ENCODE measurements at places on chromosomes 6 and 20.

GRCh38 chr6:73564578-73565345 is 43.9 kb upstream of the EEF1A1 start:
- DNase-seq, result no peak

GRCh38 chr6:53624502-53624901 is 41.1 kb downstream of the KLHL31 start:
- DNase-seq, result no peak

GRCh38 chr6:35067234-35067633 is 73.9 kb downstream of the TCP11 start:
- no peak for DNase-seq

DNA sequence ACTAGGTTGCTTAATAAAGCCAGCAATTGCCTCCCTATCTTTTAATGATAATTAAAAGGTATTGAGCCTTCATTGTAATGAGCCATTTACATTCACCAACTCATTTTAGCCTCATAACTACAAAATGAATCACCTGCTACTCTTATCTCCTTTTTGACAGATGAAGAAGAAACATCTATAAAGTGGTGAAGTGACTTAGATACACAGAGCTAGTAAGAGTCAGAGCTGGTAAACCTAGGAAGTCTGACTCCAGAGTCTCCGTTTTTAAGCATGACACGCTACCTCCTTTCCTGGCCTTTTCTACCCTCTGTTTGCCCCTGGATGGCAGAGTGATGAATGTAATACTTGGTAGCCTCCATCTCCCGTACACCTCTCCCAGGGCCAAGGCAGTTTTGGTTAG is 93.5 kb downstream of the SPTLC3 start:
- DNase-seq, result no peak

- DNase-seq, result peak; percentile 46
Observed at GRCh38 chr6:45423111-45423823, 45.5 kb upstream of the SUPT3H start.

DNA sequence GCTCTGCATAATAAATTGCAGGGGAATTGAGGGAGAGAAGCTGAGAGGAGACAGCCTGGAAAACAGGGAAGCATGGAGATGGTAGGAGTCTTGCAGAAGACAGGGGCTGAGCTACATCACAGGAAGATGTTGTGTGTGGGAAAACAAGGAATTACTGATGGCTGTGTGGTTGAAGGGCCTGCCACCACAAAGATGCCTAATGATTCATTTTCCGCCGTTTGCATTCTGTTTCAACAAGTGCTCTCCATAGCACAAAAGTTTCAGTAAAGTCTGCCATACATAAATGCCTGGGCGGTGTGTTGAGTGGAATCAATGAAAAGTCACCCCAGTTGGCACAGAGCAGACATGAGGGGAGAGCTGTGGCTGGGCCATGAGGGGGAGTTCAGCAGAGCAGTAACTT is 5.6 kb upstream of the KLHL31 start:
- DNase-seq, result no peak

Data from stimulated activated CD8-positive, alpha-beta memory T cell treated with anti-CD3 and anti-CD28 coated beads, Interleukin-2, amount 100 ng/mL, for 48 hours (primary cell).